NCI-H1694 (cell line): ENCODE measurements at places on chromosomes 4 and X.

GRCh38 chr4:168573870-168574269 lies 77.0 kb downstream of the PALLD start:
- DNase-seq: no peak

GRCh38 chr4:8847331-8847730 lies 24.3 kb downstream of the HMX1 start:
- no peak for DNase-seq

DNA sequence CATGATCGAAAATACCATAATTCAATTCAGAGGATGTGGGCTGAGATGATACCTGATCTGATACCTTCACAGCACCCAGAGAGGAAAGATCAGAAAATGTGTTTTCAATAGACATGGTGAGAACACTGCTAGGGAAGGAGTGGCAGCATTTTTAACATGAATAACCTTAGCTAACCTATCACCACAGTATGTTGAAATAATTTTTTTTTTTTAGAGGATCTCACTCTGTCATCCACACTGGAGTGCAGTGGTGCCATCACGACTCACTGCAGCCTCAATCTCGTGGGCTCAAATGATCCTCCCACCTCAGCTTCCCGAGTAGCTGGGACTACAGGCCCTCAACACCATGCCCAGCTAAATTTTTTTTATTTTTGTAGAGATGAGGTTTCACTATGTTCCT lies 90.5 kb upstream of the RAPGEF2 start:
- DNase-seq: no peak

- no peak for DNase-seq
These were observed 110.6 kb downstream of the NEXMIF start for GRCh38 chrX:74814681-74815080.

GRCh38 chrX:39388730-39389129 lies 587.5 kb downstream of the MID1IP1 start:
- no peak for DNase-seq

GRCh38 chr4:8834681-8835220 lies 36.9 kb downstream of the HMX1 start:
- DNase-seq: no peak

DNA sequence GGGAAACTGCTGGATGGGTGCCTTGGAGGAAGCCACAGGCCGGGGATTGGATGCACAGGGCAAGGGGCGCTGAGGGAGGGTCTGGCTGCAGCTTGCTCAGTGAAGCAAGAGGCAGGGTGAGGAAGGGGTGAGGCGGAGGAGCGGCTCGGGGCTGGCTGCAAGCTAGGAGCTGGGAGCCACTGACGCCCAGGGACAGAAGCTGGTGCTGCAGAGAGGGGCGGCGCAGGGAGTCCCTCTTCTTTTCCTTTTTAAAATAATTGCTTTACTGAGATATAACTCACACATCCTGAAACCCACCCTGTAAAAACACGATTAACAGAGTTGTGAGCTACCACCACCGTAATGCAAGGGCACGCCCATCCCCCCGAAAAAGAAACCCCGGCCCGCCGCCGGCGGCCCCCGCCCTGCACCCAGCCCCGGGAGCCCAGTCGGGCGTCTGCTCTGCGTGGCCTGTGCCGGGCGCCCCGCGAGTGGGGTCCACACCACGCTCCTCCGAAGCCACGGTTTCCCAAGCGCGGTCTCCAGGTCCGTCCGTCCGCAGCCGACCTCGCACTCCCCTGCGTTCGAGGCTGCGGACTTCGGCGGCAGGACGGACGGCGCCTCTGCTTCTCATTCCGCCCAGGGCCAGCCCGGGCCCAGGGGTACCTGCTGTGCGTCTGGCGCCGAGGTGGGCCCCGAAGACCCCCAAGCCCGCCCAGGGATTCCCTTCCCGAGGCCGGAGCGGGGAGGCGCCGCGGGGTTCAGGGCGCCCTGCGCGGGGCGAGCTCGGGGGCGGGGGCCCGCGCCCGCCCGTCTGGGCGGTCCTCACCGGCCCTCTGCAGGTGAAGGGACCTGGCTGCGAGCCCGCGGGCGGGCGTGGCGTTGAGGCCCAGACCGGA lies 866 bp upstream of the UVSSA start:
- DNase-seq: no peak

GRCh38 chr4:40984051-40984450 lies 230.3 kb downstream of the APBB2 start:
- no peak for DNase-seq

DNA sequence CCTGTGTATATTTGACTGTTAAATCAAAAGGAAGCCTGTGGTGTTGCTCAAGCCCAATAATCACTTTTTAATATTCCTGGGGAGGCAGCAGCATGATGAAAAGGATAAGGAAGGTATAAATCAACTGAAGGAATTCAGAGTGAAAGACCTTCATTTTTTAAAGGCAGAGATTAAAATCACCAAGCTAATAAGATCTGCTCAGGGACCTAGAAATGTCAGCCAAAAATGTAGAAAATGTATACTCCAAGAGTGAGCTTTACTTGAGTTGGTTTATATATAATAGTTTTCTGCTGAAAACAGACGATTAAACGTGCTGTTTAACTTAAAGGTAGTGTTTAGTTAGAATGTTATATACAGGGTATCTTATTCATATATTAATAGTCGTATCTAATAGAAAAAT lies 549.3 kb downstream of the IQCM start:
- DNase-seq: no peak
